ENCODE measurements at places on chromosomes 5 and 9.

DNA sequence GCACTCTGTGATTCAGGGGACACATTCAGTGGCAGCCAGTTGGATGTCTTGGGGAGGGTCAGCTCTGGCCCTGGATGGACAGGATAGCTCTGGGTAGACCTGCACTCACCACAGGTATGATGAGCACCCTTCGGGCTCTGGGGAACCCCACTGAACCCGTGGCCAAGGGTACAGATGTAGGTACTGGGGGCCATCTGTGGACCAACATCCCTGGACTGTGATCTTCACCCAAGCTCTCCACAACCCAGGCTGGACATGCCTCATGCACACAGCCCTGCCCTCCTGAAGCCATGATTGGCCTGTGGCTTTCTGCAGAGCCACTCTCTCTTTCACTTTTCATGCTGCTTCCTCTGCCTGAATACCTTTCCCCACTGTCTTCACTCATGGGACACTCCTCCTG, 15.6 kb upstream of the ACSL6 start:
- no peak for DNase-seq

GRCh38 chr5:96741891-96742309, 65.8 kb downstream of the ERAP1 start:
- no peak for DNase-seq

DNA sequence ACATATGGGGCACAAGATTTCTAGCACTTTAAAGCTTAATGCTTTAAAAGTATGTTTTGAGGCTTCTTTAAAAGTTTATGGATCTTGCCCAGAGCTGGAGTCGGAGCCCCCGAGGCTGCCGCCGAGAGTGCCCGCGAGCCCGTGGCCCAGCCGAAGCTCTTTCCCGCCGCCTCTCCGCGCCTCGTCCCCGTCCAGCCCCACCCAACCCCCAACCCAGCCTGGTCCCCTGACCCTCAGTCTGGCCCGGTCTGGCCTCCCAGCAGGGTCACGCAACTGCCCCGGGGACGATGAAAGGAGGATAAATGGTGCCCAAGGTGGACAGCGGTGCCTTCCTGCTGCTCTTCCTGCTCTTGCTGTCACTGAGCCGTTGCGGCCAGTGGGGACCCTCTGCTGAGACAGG, 1.7 kb downstream of the TSSK1B start:
- no peak for DNase-seq

GRCh38 chr5:568061-568781, 43.9 kb upstream of the CEP72 start:
- DNase-seq, result no peak

GRCh38 chr9:12759761-12760160, 15.1 kb upstream of the LURAP1L start:
- DNase-seq, result no peak

DNA sequence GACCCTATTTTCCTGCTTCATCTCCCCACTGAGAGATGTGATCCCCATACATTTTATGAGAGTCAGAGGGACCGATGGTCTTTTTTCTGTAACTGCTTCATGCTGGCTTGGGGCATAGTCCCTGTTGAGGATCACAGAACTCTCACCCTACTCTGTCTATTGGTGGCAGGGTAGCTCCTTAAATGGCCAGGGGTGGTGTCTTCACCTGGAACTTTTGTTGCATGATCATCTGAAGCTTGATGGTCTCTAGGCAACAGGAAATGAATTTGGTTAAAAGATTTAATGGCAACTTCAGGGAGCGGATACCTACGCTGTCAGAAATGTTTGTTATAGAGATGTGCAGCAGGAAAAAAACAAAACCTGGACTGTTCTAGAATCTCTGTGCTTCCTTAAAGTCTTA, 87.0 kb upstream of the GLIS3 start:
- DNase-seq, result no peak

GRCh38 chr9:120886490-120886967, 9.5 kb upstream of the PHF19 start:
- no peak for DNase-seq

DNA sequence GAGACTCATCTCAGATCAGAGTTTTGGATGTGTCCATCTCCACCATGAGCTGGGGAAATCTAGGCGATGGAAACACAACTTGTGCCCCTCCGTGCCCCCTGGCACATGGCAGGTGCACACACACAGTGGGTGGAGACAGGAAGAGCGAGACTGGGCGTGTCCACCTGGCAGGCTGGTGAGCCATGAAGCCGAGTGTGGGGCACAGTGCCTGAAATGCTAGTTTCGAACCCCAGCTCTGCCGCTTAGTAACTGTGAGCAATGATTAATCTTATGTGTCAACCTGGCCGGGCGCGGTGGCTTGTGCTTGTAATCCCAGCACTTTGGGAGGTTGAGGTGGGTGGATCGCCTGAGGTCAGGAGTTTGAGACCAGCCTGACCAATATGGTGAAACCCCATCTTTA, 80.8 kb upstream of the RNU6ATAC start:
- DNase-seq, result no peak

DNA sequence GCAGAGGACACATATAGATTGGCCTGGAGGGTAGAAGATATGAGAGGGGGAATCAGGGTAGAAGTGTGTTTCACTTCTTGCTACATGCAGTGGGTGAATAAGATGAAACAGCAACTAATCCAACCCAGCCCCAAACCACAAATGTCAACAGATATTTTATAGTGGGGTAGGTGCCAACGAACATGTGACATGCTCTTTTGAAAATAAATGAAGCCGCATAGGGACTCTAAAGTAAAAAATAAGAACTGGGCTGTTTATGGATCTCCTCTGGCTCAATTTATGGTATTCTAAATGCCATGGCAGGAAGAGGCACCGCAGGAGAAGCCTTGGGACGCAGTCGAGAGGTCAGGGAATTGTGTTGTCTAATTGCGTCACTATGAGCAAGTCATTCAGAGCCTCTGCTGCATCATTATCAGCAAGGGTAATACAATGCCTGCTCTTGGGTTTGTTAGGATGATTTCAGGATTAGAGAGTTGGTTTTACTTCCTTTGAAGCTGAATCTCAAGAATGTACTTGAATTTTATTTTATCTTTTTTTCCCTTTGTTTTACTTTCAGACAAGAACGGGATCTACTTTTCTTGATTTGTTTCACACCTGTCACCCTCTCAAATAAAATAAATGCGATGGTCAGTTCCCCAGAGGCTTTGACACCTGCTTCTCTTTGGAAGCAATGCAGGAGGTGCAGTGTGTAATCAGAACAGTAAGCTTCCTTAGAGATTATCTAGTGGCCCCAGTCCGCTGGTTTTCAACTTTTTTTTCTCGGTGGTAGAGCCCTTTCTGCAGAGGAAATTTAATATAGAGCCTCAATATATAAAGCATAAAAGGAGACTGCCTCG, 375.6 kb upstream of the CLINT1 start:
- no peak for DNase-seq

DNA sequence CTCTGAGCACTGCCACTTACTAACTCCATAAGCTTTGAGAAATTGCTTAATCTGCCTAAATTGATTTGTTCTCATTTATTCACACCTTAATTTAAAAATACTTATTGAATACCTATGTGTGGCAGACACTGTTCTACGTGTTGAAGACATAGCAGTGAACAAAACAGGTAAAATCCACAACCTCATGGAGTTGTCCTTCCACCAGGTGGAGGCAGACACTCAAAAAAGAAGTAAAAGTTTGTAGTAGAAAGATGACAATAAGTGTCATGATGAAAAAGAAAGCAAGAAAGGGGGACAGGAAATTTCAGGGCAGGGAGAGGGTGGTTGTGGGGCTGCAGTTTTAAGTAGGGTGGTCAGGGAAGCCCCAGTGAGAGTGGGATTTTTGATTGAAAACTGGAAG, 94.9 kb downstream of the SREK1 start:
- no peak for DNase-seq

GRCh38 chr9:79617395-79617794, 45.6 kb downstream of the TLE4 start:
- no peak for DNase-seq

DNA sequence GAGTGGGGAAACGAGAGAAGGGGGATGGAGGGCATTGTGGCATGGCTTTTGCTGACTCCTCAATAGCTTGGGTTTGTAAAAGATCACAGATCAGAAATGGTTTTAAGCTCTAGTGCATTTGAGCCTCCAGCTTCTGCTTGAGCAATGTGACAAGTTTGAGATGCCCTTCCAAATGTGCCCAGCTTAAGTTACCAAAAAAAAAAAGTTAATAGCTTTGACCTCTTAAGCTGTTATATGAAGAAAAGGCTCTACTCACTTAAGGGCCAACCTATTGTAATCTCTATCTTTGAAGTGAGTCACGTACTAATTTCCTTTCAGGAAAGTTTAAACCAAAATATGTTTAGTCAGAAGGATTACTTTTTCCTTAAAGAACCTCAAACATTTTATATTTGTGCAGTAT, 428.8 kb upstream of the ACTBL2 start:
- DNase-seq, result no peak

DNA sequence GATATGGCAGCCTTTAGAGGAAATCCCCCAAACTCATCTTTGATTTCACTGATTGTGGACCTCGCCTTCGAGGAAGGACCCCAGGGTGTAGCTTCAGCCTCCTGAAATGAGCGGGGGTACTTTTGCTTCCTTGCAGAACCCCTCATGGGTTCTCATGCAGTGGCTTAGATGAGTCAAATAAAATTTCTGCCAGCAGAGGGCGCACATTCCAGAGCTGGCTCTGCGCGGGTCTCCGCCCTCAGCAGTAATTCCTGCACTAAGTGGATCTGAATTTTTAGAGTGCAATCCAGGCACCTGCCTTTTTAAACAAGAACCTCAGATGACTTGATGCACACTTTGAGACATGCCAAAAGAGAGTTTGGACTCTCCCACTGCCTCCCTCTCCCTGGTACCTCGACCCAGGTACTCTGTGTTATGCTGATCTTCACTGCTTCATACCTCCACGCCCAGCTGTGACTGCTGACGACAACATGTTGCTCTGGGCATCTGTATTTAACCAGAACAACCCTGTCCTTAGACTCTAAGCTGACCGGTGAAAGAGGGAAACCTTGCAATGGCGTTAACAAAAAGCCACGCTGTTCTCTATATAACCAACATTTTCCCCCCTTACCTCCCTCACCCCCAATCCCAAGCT, 7.3 kb downstream of the EGFLAM start:
- DNase-seq, result no peak

- no peak for DNase-seq
Observed at GRCh38 chr5:122638581-122638980, 136.3 kb upstream of the SNX2 start.

GRCh38 chr5:81420039-81420667, 26.2 kb upstream of the ACOT12 start:
- no peak for DNase-seq

DNA sequence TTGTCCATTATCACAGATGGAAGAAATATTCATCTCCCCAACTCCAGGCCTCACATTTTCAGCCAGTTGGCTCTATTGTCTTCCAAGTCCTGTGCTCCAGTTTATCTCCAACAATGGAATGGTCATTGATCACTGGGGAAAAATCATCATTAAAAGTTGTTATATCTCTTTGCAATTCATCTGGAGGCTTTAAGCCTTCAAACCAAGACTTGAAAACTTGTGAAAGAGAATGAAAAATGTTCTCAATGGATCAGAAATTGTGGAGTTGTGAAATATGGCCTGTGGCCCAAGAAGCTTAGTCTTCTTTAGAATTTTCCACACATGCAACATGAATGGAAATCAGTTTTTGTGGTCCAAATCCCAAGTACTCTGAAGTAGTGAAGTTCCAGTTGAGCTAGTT, 569.6 kb downstream of the EBF1 start:
- DNase-seq, result no peak

DNA sequence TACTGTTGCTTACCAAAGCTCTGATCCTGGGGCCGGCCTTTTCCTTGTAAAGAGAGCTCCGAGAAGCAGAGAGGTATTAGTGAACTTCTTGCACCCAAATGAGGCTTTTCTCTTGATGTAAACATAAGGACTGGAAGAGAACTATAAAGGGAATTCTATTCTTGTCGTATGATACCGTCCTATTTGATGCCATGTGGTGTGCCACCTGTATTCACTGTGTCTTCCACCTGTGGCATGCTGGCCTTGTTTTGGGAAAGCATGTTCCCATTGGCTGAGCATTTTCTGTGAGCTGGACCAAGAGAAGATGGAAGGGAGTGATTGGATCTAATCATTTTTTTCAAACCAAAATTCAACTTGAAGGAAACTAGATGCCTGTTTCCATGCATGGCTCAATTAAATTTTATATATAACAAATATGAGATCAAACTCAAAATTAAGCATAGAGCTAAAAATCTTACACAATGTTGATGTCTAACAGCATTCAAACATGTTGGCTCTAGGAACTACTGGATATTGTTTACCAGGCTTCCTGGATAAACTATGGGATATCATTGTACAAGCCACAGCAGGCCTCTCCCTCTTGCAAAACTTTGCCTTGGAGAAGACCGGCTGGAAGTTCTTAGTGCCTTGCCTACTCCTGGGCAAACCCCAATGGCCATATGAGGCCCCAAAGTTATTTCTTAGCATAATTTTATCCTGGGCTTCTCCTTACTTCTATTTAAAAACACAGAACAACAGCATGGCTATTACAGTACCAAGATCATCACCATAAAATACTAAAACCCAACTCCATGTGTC, 115.3 kb downstream of the TSSK1B start:
- DNase-seq, result no peak

DNA sequence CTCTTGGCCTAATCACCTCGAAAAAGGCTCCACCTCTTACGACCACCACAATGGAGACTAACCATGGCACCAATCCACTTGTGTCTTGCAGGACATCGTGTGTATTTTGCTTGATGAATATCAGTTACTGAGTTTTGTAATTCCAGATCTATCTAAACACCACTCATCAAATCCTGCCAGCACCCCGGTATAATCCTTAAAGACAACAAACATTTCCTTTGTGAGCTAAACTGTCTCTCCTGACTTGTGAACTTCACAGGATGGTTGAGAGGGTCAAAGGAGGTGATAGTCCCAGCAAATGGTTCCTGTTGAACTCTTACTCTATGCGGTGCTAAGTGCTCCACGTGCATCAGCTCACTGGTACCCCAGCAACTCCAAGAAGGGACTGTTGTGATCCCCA, 4.0 kb upstream of the TOR1B start:
- DNase-seq, result no peak

DNA sequence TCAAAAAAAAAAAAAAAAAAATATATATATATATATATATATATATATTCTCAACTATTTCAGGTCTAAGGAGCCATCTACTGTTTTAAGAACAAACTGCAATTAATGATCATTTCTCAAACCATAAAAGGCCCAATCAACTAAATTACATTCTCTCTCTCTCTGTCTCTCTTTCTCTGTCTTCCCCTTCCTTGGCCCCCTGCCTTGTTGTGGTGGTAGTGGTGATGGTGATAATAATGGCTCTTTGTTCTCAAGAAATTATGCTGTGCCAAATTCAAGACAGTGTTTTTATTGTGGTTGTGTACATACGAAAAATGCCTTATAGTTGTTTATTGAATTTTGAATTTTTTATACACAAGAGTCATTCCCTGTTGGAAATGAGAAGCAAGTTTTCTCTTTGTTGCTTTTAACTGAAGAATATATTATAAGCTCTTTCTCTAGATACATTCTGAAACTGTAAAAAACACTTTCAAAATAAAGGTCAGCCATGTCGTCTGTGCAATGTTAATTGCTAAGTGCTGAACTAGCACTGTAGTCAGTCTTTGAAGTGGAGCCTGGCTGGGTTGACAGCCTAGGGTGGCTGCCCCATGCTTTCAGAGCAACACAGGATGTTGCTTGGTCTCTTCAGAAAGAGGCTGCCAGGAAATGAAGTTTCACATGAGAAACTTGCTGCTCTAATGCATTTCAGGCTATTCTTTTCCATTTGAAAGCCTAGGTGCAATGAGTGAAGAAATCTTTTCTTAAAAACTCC, 96.0 kb downstream of the HINT1 start:
- DNase-seq, result peak; percentile 26
